ENCODE measurements at places on chromosomes 1 and 21.
A peak's percentile ranks its signal among the peaks of the same experiment; 100 is the strongest.

- no peak for DNase-seq
Measured at GRCh38 chr1:156876281-156876680, 15.6 kb downstream of the NTRK1 start.

DNA sequence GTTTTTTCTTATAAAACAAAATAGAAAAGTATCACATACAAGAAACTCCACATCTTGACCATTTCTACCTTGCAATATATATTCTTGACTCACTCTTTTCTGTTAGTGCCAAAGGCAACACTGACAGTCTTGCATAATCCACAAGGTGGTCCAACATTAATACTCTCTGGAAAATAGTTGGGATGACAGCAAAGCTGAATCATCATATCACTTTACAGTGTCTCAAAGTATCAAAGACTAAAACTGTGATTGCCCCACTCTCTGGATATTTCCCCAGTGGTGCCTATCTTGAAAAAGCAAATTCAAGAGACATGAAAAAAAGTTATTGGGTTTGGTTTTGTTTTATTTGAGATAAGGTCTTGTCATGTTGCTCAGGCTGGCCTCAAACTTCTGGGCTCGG lies 14.6 kb upstream of the TGFBR3 start:
- no peak for DNase-seq

DNA sequence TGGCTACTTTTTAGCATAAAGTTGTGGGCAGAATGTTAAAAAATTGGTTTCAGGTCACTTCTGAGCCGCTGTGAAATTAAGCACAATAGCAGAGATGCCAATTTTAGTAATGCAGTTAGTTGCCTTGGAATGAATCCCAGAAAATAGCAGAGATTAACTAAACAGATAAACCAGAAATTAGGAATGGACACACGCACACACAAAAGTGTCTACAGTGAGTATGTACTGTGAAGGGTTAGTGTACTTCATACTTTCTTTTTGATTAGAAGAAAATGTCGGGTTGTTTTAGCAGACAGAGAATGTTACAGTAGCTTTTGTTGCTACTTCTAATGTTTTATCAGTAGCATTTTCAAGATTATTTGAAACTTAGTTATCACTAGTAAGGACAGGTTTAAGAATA lies 106.7 kb downstream of the LEPR start:
- no peak for DNase-seq

DNA sequence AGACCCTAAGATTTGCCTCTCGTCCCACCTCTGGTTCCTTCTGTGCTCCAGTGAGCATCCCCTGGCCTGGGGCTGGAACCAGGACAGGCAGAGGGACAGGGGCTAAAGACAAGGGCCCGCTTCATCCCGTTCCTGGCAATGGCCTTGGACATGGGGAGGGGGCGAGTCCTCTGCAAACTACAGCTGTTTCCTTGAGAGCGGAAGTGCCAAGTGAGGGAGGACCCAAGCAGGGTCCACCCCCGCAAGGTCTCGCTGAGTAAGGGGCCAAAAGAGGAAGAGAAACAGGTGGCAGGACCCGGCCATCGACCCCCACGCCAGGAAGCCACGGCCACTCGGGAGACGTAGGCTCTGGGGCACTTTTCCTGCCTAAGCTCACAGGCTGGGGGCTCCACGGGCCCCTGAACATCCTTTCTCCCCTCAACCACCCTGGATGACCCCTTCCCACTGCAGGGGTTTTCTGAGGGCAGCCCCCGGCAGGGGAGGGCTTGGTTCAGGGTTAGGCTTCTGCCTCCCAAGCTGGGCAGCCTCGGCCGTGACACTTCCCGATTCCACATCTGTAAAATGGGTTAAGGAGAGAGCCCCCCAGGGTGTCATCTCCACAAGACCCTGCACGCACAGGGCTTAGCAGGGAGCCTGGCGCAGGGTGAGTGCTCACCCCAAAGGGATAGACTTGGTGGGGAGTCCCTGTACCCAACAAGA lies 17.9 kb upstream of the PLEKHG5 start:
- DNase-seq = no peak

- DNase-seq = no peak
Measured at GRCh38 chr1:54413295-54413694, 7.1 kb upstream of the SSBP3 start.

DNA sequence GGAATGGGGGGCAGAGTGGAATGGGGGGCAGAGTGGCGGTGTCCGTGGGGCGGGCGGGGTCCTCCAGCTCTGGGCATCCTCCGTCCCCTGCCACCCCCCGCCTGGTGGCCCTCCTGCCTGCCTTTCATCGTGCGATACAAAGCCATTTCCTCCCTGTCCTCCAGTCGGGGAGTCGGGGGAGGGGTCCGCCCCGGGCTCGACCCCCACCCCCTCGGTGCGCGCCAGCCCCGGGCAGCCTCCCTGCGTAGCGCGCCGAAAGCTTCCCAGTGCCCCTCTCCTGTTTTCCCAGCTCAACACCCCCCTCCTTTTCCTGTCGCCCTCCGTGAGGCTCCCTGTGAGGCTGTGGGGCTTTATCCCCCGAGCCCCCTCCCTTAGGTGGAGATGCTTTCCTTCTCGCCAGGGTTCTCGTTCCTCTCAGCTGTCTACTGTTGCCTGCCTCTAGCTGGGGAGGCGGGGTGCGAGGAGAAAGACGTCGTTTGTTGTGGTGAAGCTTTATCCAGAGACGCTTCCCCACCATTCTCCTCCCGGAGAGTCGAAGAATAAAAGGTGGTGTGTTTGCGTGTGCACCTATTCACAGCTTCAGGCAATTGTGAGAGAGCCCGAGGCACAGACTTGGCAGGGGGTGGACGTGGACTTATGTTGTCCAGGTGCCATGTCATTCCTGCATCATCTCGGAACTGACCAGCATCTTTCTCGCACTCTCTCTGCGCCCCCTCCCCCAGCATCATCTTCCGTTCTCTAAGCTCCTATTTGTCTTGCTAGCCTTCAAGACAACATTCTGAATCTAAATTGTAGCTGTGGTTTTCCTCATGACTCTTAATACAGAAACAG lies 848 bp downstream of the DNM3 start:
- peak; percentile 17 for DNase-seq

DNA sequence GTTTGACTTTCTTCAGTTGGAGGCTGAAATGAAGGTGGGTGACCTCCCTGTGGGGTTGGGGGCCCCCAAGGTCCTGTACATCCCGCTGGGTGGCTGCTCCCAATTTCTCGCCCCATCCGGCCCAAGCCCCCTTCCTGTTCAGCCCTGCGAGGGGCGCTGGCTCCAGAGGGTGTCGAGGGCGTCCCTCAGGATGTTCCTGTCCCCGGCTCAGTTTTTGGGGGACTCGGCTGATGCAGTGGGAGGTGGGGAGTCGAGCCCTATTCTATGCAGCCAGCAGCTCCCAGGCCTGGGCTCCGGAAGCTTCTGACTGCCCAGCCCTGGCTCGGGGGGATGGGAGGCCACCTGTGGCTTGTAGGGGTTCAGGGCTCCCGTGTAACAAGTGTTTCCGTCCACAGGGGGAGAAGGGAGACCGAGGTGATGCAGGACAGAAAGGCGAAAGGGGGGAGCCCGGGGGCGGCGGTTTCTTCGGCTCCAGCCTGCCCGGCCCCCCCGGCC lies 38.2 kb downstream of the SLC19A1 start:
- DNase-seq = no peak

- DNase-seq = no peak
Measured at GRCh38 chr1:106555571-106555970, 500.9 kb upstream of the PRMT6 start.

DNA sequence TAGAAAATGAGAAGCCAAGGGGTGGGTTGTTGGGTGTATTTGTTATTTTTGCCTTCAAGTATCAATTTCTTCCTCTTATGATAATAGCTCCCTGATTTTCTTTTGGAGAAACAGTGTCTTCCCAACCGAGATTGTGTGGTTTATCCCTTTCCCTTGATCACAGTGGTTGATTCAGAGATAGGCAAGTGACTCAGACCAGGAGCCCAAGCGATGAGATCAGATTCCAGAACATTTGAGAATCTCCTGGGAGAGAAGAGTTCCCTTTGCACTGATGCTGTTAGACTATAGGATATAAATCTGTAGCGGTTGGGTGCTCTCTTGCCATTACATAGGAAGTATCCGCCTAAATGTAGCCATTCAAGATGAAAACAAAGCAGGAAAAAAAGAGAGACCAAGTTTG lies 90.1 kb upstream of the WDR26 start:
- DNase-seq = no peak

DNA sequence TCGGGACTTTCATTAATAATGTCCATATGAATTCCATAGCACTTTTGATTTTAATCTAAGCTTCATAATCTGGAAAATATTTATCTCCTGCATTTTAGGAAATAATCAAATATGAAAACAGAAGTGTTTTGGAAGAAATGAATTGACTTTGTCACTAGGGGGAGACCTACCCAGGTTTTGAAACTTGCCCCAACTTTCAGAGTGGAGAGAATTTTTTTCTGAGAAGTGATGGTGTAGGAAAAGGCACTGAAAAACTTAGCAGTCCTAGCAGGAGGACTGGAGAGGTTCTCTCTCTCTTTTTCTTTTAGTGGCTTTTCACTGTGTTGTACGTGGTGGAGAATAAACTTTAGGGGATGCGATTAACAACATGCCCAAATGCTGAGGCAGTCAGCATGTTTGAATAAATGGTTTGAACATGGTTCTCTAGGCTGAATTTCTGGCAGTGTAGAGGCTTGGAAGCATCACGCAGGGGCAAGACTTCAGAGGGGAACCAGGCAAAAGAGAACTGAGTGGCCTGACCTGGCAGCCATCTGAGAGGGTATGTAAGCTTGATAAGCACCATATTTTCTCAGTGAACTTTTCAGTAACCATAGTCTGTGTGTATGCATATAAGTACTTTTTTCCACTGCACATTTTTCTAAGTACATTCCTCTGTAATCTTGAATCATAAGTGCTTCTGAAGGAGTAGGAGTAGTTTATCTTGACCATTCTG lies 68.3 kb upstream of the NEK7 start:
- peak; percentile 7 for DNase-seq

GRCh38 chr1:172637522-172637921 lies 21.4 kb upstream of the FASLG start:
- DNase-seq = no peak

GRCh38 chr1:117653732-117654492 lies 48.1 kb downstream of the TENT5C start:
- DNase-seq = no peak

GRCh38 chr1:200837931-200838571 lies 34.7 kb upstream of the GPR25 start:
- no peak for DNase-seq

GRCh38 chr1:103459346-103459745 lies 66.2 kb upstream of the RNPC3 start:
- no peak for DNase-seq
